ENCODE measurements at places on chromosomes 3 and 15.

DNA sequence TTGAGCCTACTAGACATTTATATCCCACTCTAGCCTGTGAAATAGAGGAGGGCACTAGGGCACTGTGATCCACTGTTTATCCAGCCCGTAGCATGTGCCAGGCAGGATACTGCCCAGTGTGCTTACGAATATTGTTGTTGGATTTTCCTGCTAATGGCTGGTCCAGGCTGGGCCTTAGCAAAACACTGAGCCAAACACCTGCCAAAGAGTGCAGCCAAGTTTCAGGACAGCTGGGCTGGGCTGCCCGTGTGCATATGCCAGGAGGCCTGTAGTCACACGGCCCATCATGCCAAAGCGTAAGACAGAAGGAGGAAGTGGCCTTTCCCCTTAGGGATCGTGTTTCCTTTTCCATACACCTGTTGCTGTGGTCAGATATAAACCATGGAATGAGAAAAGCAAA lies 54.5 kb upstream of the ABHD10 start:
- no peak for DNase-seq

- DNase-seq, result no peak
These were observed 95.9 kb downstream of the FEZF2 start for GRCh38 chr3:62277450-62277849.

DNA sequence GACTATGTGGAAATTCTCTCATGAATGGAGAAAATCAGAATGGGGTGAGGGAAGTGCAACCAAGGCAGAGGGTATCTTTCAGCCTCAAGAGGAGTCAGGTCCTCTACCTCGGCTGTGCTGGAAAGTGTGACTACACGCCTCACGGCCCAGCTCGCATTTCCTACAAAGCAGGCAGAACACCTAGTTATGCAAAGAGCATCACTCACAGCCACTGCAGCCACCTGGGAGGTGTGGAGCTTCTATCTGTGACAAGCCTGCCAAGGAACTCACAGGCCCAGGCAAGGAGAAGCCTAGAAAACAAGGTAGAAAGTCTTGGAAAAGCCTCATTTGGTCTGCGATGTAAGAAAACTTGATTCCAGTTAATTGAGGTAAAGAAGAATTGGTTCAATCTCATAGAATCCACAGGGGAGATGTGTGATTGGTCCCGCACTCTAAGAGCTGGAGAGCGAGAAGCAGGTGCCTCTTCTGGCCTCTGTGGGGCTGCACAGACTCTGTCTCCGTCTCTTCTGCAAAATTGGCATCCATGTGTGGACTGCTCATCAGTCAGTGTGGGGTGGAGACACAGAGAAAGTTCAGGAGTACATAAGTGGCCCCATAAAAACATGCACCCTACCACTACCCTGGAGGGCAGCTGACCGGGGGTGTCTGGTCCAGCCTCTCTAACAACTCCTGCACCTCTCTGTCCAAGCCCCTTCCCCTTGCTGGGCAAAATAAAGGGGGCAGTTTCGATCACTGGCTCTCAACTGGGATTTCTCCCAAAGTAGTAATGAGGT lies 76.8 kb downstream of the TAMM41 start:
- DNase-seq, result no peak

DNA sequence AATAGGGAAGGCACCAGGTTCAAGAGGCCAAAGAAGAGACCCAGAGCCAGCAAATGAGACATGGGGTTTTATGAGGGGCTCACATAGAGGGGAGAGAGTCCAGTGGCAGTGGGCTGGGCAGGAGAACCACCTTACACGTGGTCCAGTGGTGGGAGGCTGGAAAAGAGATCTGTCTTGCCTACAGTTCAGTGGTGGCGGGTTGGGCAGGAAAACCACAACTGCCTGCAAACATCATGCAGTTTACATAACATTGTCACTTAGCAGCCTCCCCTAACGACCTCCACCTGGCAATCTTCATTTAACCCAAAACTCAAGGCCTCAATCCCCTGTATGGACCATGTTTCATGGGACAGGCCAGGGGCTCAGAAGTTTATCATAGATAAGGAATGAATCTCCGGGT lies 29.1 kb downstream of the CRYGS start:
- no peak for DNase-seq

DNA sequence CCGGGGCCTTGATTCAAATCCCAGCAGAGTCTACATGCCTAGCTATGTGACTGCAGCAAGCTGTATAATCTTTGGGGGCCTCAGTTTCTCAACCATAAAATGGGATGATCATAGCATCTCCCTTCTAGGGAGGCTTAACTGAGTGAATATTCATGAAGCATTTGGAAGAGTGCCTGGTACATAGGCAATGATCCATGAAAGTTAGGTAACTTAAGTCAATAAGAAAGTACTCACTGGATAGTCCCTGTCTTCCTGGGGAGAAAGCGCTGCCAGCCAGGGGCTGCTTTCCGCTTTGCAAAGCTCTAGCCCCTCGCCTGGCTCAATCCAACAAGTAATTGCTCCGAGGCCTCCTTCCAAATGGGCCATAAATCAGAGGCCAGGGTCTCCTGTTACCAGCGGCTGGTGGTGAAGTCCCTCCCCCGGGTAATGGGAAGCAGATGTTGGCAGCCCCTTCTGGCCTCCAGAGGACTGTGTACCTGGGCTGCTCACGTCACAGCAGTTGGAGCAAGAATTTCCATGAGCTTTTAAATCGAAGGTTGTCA lies 521.9 kb upstream of the PROK2 start:
- no peak for DNase-seq

DNA sequence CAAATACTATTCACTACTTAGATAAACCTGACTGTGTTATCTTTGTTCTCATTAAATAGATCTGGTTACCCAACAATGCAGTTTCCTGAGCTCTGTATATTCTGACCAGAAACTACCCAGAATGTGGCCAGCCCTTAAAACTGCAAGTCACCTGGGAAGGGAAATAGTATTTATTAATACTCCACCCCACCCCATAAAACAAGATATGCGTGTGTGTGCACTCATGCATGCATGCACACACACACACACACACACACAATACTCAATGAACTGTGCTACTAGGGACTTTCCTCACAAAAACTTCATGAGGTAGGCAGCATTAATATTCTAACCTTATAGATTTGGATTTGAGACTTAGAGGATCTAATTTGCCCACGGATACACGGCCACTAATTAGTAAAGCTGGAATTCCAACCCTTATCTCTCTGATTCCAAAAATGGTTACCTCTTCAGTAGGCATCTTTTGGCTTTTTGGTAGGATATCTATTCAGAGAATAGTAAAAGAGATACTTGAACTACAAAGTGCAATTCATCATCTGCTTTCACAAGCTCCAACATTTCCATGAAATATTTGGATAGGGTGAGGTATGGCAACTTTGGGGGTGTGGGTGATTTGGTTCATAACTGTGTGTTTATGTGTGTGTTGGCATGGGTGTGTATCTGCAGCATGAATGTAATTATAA lies 197.0 kb upstream of the CFAP20DC start:
- DNase-seq, result no peak

DNA sequence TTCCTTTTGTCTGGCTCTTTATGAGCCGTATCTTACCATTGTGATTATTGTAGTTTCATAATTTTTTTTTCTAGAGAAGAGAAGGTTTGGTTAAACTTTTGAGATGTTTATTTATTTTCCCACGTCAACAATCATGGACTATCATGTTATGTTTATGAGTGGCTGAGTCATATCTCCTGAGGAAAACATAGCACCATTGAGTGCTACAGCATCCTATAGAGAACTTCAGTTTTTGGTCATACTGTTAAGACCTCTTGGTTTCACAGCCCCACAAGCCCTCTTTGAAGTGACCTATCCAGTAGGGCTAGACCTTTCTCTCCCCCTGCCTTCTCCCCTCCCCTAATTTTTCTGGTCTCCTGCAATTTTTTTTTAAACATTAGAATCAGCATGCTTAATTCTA lies 20.8 kb downstream of the PIK3CA start:
- DNase-seq, result no peak

DNA sequence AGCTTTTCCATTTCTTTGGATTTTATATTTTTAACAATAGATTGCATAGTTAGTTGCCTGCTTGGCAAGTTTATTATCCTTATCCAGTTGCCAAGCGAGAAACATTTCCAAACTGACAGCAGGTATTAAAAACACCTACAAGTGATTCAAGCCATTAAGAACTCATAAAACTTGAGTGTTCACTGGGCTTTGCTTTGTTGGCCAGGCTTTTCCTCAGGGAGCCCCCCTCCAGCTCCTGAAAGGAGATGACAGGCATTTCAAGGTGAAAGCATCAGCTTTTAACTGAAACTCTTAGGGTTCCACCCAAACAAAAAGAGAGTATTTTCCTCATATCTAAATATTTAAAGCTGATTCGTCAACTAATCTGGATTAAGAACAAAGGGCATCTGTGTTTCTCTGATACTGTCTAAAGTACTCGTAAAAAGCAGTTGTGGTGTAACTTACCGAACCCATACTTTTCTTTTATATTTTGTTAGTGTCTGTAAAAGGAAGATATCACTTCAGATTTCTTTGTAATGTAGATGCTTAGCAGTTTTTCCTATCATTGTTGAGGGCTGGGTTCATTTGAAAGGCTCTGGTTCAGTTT lies 363.4 kb downstream of the OTOL1 start:
- DNase-seq, result no peak
